AG08395 (cell line): ENCODE measurements at places on chromosomes 5 and 9.

DNA sequence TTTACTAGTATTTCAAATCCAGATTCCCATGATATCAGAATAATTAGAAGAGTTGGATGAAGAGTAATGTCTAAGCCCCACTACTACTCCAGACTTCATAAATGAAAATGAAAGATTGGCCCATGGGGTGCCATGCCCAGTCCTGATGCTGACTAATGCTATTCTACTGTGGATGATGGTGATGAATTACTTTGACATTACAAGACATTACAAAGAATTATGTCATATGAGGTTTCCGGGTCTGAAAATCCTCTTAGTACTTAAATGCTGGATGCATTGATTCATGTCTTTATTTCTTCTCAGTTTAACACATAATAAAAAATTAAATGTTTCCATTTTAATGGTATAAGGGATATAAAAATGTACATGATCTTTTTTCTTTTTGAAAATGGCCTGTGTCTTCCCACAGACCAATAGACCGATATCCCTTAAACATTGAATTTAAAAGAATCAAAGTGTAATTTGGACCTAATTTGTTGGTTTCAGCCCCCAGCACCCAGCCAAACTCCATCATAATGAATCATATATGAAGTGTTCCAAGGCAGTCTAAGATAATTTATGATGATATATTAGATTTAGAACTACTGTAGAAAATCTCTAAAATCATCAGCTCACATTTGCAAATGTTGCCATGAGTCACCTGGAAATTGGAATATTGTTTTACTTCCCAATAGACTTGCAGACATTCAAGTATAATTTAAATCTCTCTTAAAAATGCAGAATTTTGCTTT is 223.6 kb upstream of the SGCD start:
- peak; percentile 32 for DNase-seq

- peak; percentile 63 for DNase-seq
Measured at GRCh38 chr5:14178671-14179211, 35.6 kb downstream of the TRIO start.

- DNase-seq: no peak
Measured at GRCh38 chr5:142670804-142671203, 15.1 kb downstream of the FGF1 start.

GRCh38 chr9:91047993-91048607 is 246.5 kb downstream of the SYK start:
- DNase-seq: peak; percentile 86

- no peak for DNase-seq
Measured at GRCh38 chr9:121771418-121771817, 120.0 kb downstream of the DAB2IP start.

GRCh38 chr5:139130214-139130613 is 68.0 kb downstream of the SIL1 start:
- no peak for DNase-seq

DNA sequence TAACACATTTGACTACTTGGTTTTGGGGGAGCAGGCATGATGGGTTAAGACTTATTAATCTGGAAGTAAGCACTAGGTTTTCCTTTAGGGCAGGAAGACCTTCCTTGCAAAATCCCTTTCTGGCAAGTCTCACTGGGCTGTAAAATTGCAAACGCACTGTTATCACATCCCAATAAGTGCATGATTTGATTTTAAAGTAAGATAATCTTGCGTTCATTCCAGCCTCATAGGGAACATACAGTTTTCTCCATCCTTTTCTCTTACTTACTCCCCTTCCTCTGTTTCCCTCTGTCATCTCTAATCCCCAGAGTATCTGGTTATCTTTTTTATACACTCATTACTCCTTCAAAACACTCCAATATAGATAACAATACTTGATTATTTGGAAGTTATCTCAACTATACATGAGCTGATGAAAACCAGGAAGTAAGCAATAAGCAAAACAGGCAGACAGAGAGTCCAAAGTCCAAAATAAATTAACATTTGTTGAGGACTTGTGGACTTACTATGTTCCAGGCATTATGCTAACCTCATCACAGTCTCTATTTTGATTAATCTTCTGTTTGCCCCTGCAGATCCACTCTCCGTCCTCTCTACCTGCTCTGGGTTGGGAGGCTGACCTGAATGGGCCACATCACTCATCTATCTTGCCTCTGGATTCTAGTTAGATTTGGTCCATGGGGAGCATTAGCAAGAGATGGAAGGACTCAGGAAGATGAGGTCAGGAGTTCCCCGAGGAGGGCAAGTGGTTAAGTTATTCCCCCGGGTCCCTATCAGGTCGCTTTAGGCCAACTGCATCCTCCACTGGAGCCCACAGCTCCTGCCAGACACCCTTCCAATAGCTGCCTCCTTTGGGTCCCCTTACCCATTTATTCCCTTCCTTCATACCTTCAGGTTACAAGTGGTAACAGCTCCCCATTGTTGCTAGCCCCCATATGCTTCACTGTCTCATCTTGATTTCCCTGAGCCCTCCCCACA is 60.2 kb downstream of the SLC22A5 start:
- DNase-seq: no peak

- no peak for DNase-seq
Measured at GRCh38 chr9:127105805-127106465, 16.5 kb downstream of the ANGPTL2 start.

DNA sequence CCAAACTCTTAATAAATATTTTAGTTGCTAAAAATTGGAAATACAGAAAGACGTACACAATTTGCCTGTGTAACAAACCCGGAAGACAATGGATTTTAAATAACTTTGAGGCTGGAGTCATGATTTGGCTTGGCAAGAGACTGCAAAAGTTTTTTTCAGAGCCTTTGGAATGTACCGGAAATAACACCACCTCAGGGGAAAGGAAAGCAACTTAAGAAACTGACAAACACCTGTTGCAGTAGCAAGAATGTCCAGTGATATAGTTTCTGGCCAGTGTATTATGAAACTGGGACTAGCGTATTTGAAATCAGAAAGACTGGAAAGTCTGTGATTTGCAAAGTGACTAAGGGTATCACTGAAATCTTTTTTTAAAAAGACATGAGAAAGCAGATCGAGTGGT is 842 bp downstream of the MUSK start:
- DNase-seq: no peak

- peak; percentile 27 for DNase-seq
Measured at GRCh38 chr5:10460252-10460906, 18.7 kb downstream of the ROPN1L start.

DNA sequence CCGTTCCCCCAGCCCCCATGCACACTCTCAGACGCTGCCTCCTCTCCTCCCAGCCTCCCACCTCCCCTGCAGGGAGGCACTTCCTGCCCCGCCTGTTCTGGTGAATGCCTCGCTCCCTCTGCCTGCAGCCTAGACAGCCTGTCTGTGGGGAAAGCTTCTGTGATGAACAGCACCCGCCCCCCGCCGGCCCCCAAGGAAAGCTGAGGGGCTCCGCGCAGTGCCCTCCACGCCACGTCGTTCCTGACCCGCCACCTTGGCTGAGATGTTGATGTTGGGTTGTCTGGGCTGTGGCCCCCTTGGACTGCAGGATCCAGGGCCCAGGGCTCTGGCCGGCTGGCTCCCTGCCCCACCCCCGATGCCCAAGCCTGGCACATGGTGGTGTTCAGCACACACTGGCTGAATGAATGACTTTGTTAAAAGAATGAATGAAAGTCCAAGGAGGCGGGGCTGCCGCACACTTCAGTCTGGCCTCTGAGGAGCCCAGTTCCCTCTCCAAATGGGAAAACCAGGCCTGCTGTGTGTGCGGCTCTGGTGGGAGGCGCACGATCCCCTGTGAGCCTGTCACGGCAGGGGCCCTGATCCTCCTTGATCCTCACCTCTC is 2.1 kb upstream of the MYMK start:
- DNase-seq: no peak

GRCh38 chr9:95551406-95551805 is 34.6 kb upstream of the PTCH1 start:
- no peak for DNase-seq

- DNase-seq: no peak
Measured at GRCh38 chr5:77995793-77996409, 219.8 kb upstream of the TBCA start.

DNA sequence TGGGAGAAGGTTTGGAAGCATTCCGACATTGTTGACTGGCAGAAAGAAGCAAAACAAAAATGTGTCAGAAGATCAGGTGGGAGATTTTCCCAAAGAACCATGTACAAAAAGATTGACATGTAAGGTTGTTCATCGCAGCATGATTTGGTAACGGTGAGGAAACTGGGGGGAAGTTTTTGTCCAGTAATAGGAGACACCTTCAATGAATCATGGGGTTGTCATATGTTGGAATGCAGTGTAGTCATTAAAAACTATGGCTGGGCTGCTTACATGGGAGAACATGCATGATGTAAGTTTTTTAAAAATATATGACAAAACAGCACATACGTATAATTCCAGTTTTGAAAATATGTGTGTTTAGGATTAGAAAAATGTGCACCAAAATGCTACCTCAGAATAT is 50.5 kb downstream of the HSD17B3 start:
- no peak for DNase-seq

DNA sequence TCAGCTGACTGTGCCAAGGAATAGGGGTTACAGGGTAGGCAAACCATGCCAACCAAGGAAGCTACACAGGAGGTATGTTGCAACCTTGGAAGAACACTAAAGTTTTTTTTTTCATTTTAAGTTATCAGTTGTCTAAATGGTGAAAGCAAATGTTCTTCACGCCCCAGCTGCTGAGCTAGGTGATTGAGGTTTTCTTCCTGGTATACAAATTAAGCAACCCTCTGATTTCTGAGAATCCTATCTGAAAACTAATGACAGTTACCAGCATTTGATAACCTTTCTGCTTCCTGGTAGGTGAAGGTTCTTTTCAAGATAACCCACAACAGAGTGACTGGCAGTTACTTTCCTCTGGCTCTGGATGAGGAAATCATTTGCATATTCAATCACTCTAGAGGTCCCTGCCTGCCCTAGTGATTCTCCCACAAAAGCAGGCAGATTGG is 194.9 kb downstream of the ATP10B start:
- no peak for DNase-seq

GRCh38 chr5:148060309-148060708 is 3.5 kb upstream of the SPINK5 start:
- DNase-seq: no peak

- DNase-seq: no peak
Measured at GRCh38 chr5:180040287-180041214, 31.0 kb downstream of the RNF130 start.

DNA sequence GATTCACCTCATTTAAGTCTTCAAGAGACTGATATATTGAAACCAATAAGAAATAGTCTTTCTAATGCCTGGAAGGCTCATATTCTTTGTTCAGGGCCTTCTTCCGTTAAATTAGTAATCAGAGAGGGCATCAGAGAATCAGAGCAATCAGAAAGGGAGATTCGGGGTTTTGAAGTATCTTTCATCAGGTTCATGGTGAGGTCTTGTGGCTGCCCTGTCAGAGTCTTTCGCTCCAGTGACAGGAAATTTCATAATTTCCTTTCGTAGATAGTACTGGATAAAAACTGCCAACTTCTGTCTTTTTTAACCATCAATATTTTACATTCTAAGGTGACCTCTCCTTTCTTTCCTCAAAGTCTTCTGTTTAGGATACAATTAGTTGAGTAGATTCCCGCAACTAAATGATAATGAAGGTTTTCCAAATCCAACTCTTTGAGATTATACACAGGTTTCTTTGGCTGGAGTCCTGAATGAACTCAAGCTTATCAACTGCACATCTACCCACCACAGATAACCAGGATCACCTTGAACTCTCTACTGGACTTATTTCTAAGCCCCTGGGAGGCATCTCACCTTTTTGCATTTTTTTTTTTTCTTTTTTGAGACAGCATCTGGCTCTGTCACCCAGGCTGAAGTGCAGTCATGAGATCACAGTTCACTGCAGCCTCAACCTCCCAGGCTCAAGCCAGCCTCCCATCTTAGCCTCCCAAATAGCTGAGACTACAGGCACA is 5.5 kb downstream of the IL31RA start:
- DNase-seq: no peak

DNA sequence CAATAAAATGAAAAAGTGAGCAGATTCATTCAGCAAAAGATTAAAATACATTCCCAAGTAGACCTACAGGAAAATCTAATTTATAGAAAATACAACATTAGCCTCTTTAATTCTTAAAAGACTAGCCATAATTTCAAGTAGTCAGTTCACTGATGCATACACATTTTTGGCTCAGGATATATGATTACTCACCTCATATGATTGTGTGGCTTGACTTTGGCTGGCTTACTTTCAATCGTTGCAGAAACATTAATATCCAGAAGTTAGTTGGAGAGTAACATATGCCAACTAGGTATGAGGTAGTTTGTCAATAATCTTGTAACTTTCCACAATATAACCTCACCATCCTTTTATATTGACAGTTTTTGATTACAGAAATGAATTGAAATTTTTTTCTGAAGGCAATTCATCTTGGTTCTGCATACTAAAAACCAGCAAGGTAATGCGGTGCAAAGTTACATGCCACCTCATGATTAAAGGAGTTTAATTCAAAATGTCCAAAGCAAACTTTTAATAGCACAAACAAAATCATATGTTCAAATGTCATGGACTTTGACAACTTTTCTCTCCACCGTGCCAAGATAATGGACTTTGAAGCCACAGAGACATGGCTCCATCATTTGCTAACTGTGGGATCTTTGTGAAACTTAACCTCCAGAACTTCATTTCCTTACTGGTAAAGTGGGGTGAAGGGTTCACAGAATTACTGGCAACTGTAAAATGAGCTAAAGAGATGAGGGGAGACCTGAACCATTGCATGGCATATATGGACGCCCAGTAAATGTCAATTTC is 76.6 kb upstream of the PAM start:
- DNase-seq: peak; percentile 58

DNA sequence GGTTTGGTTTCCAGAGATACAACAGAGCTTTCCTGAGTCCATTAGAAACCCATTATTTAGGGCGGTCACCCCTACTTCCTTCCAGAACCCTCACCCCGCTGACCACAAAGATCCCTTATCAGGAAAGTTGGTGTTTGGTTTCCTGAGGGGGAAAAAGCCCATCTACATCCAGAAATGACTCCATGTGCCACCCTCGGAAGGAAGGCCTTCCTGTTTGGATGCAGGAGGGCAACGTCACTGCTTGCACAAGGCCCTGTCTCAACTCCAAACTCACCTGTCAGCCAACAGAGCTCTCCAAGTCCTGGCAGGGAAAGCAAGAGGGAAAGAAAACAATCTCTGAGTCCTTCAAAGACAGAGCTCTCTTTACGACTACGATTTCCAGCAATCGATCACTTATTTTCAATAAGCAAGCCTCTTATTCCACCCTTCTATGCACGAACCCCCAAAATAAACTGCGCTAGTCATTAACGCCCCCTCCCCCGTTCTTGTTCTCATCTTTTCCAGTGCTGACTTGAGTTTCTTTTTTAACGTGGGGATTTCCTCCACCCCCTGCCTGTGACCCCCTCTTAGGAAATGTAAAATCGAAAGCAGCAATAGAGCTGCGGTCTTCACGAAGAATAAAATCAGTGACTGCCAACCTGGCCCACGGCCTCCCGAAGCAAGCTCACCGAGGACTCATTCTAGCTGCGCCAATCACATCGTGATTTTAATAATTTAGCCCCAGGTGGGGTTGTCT is 35.7 kb upstream of the NTNG2 start:
- DNase-seq: no peak

DNA sequence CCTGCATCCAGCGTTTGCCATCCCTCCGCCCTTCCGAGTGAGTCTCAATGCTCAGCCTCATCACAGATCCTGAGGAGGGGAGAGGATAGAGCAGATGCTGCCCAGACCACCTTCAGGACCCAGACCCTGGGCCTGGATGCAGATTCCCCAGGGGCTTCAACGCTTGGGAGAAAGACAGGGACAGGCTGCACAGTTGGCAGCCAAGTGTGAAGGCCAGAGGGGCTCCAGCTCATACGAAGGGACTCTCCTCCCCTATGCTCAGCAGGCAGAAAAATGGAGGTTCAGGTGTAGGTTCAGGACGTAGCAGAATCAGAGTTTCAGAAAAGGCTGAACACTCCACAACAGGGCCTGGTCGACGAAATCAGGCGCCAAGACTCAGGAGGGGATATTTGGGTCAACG is 378.5 kb upstream of the IRX1 start:
- no peak for DNase-seq
